ENCODE measurements at places on chromosomes 4 and X.

DNA sequence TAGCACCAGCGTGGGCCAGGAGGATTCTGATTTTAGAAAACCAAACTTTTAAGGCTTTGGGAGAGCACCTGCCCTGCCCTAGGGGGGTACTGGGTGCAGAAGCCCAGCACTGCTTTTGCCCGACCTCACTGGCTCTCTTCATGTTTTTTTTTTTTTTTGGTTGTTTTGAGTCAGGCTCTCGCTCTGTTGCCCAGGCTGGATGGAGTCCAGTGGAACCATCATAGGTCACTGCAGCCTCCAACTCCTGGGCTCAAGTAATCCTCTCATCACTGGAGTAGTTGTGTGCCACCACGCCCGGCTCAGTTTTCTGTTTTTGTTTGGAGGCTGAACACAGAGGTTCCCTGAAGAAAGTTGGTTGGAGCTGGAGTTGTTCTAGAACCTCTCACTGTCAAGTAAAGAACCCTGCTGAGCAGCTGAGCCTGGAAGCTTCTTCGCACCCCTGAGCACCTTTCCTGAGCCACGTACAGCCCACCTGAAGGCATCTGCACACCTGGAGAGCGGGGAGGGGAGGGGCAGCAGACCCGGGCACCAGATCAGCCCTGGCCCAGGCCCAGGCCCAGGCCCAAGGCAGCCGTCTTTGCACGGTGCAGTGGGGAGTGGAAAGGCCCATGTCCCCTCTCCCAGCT is 49.5 kb downstream of the SHROOM2 start:
- no peak for DNase-seq

- no peak for DNase-seq
Measured at GRCh38 chrX:22310779-22311178, 38.1 kb downstream of the CBLL2 start.

GRCh38 chrX:118231464-118231863 is 114.4 kb upstream of the WDR44 start:
- DNase-seq: no peak

DNA sequence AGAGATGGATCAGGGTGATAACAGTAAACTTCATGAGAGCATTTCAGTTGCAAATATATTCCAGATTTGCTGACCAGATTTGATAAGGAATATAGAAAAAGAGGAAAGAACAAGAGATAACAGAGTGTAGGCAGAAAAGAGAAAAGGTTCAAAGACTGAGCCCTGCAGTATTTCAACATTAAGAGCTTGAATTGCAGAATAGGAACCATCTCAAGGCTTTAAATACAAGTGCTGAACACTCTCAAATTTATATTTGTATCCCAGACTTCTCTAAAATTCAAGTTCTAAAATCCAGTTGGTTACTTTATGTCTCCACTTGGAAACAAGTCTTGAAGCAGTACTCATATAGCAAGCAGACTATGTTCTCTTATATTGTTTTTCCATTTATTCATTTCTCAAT is 9.7 kb upstream of the MYOZ2 start:
- no peak for DNase-seq

GRCh38 chr4:78592088-78592783 is 40.7 kb downstream of the ANXA3 start:
- DNase-seq: no peak

GRCh38 chr4:20085156-20085555 is 166.5 kb upstream of the SLIT2 start:
- no peak for DNase-seq

DNA sequence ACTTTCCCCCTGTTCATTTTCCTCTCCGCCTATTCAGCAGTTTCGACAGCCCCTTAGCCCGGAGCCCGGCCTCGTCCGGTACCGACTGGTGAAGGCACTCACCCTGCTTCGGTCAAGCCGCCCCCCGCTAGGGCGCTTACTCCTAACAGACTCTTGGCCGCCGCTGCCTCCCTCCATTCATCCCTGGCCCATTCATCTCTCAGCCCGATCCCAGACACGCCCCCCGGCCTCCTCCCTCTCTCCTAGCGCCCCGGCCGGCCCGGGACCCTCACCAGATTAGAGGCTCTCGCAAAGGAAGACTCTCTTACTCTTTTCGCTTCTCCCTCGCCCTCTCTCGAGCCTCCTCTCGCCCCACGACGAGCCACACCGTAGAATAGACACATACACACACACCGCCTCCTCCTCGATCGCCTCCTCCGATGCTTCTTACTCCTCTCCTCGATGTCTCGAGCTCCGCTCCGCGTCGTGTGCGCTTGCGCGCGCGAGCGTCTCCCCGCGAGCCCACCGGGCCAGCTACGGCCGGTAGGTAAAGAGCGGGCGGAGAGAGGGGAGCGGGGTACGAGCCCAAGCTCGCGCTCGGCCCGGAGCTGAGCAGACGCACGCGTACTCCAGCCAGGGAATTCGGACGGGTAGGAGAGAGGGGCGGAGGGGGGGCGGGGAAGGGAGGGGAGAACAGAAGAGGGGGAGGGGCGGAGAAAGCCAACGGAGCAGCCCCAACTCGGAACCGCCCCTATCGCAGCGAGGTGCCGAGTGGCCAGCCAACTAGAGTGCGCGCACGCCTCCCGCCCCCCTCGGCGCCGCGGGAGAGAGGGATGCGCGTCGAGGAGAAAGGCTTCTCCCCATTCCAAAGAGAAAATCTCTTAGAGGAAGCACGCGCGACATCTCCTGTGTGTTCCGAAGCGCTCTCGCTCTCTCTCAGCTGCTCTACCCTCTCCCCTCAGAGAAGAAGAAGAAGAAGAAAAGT is at the start of gene WNK3:
Gene WNK3, minus strand, starts transcription at position 633 of the 964 bp plus-strand sequence.
- peak; percentile 7 for DNase-seq

DNA sequence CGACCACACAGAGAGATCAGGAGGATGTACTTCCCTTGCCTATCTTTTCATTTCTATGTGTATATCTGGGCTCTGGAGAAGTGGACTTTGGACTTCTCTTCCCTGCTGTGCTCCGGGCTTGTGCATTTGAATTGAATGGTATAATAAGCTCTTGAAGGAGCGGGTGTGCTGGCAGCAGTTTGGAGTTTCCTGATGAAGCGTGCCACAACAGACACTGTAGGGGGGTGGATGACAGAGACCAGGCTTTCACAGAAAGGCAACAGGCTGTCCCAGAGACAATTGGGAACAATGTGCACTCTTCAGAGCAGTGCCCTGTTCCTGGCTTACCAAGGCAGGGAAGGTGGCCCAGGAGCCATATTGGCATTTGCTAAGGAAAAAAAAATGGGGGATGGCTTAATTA is 170.1 kb downstream of the FRMPD4 start:
- no peak for DNase-seq

DNA sequence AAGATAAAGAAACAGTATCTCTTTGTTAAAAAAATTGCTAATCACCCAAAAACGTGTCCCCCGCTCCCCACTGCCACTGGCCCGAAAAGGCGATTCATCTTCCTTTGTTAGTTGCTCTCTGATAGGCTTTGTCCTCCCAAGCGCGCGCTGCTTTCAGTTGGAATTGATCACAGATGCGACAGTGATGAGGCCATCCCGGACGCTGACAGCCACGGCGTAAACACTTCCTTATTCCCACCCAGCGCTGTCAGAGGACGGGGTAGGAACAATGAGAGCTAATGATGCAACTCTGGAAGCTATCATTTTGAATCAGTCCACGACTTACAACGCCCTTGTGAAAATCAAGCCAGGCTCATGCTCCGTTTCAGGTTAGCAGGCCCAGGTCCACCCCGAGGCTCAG is 21.4 kb downstream of the SOD3 start:
- DNase-seq: no peak

GRCh38 chr4:101411926-101412325 is 64.6 kb upstream of the PPP3CA start:
- DNase-seq: no peak

GRCh38 chr4:72468904-72469502 is 100.0 kb downstream of the ADAMTS3 start:
- DNase-seq: no peak

DNA sequence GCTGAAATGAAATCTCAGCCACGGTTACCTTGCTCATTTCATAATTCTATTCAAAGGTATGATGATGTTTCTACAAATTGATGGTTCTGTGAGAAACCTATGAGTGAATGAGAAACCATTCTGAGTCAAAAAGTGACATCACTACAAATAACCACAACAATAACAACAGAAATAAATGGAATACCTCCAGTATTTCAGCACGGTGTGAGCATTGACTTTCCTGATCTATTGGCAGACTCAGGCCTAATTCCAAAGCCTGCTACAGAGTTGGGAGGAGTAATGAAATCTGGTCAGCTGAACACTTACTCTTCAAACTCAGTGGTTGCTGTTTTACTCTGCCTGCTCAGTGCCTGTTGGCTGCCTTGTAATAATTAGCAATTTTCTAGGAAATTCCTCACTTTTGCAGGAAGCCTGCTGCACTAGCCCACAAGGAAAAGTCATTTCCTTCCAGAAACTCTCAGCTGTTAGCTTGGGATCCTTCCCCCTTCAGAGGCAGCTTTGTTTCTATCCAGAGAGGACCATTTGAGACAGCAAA is 18.8 kb upstream of the SYNPO2 start:
- DNase-seq: no peak

DNA sequence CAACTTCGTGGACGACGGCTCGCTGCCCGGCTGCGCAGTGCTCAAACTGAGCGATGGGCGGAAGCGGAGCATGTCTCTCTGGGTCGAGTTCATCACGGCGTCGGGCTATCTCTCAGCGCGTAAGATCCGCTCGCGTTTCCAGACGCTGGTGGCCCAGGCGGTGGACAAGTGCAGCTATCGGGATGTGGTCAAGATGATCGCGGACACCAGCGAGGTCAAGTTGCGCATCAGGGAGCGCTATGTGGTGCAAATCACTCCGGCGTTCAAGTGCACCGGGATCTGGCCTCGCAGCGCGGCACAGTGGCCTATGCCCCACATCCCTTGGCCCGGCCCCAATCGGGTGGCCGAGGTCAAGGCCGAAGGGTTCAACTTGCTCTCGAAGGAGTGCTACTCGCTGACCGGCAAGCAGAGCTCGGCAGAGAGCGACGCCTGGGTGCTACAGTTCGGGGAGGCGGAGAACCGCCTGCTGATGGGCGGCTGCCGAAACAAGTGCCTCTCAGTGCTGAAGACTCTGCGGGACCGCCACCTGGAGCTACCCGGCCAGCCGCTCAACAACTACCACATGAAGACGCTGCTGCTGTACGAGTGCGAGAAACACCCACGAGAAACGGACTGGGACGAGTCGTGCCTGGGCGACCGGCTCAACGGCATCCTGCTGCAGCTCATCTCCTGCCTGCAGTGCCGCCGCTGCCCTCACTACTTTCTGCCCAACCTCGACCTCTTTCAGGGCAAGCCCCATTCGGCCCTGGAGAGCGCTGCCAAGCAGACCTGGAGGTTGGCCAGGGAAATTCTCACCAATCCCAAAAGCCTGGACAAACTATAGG is 1.5 kb downstream of the MAB21L2 start:
- DNase-seq: no peak

DNA sequence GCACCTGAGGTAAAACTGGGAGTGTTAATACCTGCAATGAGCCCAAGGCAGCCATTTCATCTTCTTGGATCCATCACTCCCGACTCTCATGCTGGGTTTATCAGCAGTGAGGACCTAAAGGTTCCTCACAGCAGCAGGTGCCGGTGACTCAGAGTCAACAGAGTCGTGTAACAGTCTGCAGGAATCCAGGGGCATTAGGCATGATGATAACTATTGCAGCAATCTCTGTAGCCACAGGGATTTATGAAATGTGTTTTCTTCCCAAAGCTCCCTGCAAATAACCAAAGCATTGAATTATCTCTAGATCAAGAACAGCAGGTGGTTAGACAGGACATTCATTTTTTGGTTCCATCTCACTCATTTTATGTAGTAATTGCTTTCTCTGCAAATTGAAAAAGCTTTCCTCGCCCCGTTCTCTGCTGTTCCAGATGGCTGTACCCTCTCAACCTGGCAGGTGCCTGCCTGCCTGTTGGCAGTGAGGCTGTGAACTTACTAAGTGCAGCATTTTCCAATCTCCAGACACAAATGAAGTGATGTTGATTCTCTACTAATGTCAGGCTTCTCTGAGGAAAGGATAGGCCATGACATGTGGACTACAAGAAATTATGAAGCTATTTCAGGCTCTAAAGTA is 48.1 kb upstream of the TSPAN7 start:
- DNase-seq: no peak

GRCh38 chrX:76148041-76148665 is 24.7 kb upstream of the PBDC1 start:
- DNase-seq: no peak

DNA sequence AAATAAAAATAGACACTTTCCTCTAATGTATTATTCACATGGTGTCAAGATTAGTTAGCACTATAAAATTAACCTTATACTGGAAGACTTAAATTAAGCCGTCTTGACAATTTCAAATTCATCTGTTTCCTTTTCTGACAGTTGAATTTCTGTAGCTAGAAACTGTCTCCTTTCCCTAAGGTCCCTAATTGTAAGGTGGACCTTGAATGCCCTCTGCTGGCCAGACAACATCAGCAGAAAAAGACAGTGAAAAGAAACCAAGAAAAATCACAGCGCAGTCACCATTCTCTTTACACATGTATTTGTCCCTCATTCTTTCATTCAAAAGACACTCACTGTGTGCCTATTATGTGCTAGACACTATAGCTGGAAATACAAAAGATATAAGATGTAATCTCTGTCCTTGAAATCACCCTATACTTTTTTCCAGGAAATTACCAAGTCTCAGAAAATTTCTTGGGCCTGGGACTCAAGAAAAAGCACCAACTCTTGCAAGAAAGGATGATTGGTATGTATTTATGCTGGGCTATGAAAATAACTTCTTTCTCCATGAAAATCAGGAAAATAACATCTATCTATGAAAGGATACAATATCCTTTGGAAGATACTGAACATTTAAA is 32.7 kb upstream of the AMBN start:
- DNase-seq: peak; percentile 27

DNA sequence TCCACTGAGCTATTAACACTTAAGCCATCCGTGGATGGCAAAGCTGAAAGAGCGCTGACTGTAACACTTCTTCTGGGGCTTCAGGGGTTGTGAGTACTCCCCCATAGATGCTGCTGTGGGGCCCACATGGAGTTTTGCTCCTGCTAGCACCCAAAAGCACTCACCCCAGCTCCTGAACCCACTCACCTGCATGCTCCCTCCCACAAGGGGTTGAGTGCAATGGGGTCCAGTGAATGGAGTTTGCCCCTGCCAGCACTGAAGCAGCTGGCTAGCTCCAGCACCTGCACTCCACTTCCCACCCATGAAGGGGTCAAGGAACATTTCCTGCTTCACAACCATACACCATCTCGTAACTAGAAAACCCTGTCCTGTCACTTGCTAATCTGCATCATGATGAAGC is 78.9 kb downstream of the IL21 start:
- no peak for DNase-seq

DNA sequence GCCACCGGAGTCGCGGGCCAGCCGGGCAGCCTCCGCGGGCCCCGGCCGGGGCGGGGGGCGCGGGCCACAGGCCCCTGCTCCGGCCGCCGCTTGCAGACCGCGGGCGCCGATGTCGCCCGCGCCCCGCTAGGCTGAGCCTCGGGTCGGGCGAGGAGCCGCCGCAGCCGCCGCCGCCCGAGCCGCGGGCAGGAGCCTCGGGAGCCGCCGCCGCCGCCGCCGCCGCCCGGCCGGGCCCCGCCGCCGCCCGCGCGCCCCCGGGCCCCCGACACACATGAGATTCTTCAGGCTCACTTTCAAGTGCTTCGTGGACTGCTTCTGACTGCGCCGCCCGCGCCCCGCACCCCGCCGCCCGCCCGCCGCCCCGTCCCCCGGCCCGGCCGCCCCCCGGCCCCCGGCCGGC is 345 bp downstream of the SLC6A8 start:
- DNase-seq: no peak

- no peak for DNase-seq
Measured at GRCh38 chr4:44098973-44099372, 349.6 kb downstream of the KCTD8 start.

GRCh38 chr4:119082661-119083060 is 53.0 kb upstream of the MYOZ2 start:
- DNase-seq: no peak

GRCh38 chr4:169841776-169842175 is 84.0 kb upstream of the HPF1 start:
- DNase-seq: no peak

- no peak for DNase-seq
Measured at GRCh38 chr4:111793433-111794091, 351.7 kb upstream of the FAM241A start.
